Fibroblast of skin of scalp (primary cell): ENCODE measurements at places on chromosomes 4 and X.

DNA sequence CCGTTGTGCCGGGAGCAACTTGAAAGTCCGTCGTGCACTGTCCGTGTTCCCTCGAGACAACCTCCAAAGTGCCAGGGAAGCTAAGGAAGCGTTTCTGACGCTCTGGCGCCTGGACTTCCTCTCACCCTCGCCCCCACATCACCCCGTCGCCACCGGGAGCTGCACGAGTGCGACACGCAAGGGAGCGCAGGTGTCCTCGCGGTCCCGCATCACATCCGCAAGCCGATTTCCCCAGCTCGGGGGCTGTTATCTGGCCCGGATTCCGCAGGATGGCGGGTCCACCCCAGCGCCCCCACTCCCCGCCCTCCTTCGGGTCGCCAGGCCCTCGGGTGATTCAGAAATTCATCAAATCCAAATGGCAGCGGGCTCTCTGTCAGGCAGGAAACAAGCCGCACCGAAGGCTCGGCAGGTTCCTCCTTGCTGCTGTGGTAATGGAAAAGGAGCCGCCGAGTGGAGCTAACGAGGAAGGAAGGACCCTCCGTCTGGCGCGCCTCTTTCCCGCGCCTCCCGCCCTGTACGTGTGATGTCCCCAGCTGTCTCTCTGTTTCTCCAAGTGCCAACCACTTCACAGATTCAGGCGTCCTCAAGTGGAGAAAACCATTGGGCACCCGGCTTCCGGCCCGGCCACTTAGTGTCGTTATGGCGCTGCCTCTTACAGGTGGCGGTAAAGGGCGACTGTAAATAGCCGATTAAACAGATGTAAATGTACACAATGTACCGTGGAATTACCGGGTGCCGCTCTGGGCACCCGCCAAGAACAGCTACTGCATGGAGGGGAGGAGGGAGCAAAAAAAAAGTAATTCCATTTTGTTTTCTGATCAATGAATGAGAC, 921 bp upstream of the SETD7 start:
- DNase-seq = peak; percentile 25

- no peak for DNase-seq
Observed at GRCh38 chrX:12711435-12712040, 79.7 kb upstream of the PRPS2 start.

GRCh38 chr4:77921701-77922100, 59.1 kb downstream of the MRPL1 start:
- DNase-seq = peak; percentile 90

- no peak for DNase-seq
Observed at GRCh38 chr4:1244081-1244977, 4.6 kb downstream of the CTBP1 start.
